ENCODE measurements at places on chromosomes 12 and 14. TPM values are rescaled to one million over a fixed set of nuclear protein-coding genes. Genes with fewer than 3 reads are reported as not detected.

Gene OR6C2
- total RNA-seq: not detected

Gene MARS1
- total RNA-seq: 72.7 TPM

Gene GPR135
- 2.0 TPM for total RNA-seq

Gene CCDC184
- total RNA-seq: 1.1 TPM

Gene ARHGAP5
- total RNA-seq: 263 TPM

All from left ventricle myocardium superior (tissue), 1 donor.